ENCODE measurements at places on chromosomes 1 and 21. TPM values are rescaled to one million over a fixed set of nuclear protein-coding genes. Genes with fewer than 3 reads are reported as not detected.

DNA sequence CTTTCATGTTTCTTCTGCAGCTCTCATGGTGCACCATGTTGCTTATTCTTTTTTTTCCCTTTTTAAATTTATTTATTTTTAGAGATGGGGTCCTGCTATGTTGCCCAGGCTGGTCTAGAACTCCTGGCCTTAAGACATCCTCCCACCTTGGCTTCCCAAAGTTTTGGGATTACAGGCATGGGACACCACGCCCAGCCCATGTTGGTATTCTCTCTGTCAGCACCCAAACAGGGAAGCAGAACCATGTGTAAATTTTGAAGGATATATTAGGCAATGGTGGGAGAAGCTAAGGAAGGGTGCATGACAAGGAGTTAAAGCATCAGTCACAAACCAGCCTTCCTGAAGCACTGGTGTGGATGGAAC is 39.6 kb upstream of the ENAH start:
- no peak for DNase-seq

Gene PGLYRP3
- total RNA-seq, result not detected

Gene KRTAP10-2
- total RNA-seq, result not detected

DNA sequence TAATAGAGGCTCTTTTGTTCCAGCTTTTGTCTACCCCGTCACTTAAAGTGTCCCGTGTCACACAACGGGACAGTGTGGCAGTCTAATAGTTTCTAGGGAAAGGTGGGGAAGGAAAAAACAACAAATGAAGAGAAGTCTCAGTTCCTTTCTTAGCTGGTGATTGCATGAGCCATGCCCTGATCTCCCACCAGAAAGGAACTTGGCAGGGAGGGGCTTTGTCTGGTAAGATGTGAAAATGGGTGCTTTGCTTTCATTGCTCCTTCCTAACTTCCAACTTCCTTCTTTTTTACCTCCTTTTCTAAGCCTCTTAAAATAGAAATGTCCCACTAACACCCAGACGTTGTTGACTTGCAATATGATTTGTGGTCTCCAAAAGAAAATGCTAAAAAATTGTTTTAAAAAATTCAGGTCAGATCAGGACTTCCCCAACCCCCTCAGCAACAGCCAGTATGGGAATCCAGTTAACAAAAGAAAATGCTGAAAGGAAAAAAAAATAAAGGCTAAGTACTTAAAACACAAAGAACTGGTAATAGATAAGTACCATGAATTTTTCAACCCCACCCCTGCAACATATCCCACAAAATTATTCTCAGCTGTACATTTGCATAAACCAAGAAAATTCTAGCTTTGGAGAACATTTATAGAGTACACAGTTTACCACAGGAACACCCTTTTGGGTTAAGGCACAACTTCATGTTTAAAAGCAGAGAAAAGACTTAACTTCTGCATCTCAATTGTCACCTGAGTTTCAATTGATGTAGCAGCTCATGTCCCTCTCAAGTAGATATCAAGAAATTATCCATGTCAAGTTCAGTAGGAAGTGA is 106.2 kb downstream of the NIBAN1 start:
- DNase-seq, result no peak

- DNase-seq, result no peak
These were observed 450.0 kb downstream of the USP25 start for GRCh38 chr21:16179773-16180172.

- peak; percentile 85 for DNase-seq
These were observed 17.6 kb downstream of the FAM177B start for GRCh38 chr1:222754366-222755139.

- no peak for DNase-seq
These were observed 320.8 kb upstream of the DUSP10 start for GRCh38 chr1:222062640-222063039.

- no peak for DNase-seq
These were observed 103.2 kb upstream of the ZNF644 start for GRCh38 chr1:91124989-91125417.

GRCh38 chr1:179925922-179926849 is 28.4 kb upstream of the CEP350 start:
- DNase-seq, result no peak

Gene MFAP2
- 52.1 TPM for total RNA-seq

Gene GRIK3
- total RNA-seq, result 0.23 TPM

- no peak for DNase-seq
These were observed 59.8 kb upstream of the CSF1 start for GRCh38 chr1:109850827-109851226.

Gene SOX13
- total RNA-seq, result 47.0 TPM

DNA sequence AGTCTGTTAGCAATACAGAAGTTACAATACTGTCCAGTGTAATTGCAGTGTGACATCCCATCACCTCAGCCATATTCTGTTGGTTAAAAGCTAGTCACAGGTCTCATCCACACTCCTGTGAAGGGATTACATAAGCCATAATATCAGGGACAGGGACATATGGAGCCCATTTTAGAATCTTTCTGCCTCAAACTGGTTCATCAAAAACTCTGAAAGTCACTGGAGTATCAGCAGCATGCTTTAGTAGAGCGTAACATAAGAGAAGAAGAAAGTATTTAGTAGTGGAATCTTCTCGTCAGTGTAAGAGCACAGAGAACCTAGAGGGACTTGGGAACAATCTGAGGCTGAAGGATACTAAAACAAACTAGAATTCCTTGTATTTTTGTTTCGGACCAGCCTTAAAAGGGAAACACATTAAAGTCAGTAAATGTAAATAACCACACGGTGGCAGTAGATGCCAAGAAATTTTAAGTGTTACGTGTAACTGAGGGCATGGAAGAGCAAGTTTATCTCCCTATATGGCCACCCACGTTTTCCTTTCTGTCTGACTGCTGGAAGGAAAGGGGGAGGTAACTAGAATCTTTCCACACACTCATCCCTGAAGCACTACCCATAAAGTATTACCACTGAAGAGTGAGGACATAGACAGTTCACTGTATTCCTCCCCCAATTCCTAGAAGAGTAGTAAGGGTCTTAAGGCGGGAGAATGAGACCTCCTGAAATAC is 41.6 kb upstream of the AGL start:
- no peak for DNase-seq

DNA sequence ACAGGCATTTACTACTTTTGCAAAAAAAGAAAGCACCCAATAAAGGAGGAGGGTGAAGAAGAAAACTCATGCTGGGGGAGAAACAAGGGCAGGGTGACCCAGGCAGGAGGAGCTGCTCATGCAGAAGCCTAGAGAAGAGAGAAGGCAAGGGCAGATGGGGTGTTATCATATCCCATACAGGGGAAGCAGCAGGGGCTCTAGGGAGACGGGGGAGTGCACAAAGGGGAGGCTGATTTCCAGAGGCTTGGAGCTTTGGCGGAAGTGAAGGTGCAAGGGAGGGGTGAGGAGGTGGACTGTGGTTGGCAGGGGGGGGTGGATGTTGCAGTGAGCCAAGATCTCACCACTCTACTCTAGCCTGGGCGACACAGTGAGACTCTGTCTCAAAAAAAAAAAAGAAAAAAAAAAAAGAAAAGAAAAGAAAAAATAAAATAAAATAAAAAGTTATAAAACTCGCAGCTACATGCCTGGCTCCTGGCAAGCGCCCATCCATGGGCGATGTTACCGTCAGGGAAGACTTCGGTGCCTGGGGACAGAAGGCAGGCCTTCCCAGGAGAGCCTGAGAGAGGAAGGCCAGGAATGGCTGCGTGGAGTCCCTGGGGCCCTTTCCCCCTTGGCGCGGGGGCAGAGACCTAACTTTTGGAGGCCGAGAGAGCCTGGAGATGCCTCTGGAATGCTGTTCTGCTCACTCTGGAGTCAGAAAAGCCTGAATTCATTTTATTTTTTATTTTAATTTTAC is 3.3 kb upstream of the FCN3 start:
- DNase-seq, result no peak

- DNase-seq, result no peak
These were observed 6.7 kb upstream of the TNFRSF8 start for GRCh38 chr1:12056331-12056841.

GRCh38 chr1:220893701-220894024 is 14.4 kb downstream of the HLX start:
- no peak for DNase-seq

Gene HAO2
- not detected for total RNA-seq

Gene NUAK2
- total RNA-seq, result 1.5 TPM

DNA sequence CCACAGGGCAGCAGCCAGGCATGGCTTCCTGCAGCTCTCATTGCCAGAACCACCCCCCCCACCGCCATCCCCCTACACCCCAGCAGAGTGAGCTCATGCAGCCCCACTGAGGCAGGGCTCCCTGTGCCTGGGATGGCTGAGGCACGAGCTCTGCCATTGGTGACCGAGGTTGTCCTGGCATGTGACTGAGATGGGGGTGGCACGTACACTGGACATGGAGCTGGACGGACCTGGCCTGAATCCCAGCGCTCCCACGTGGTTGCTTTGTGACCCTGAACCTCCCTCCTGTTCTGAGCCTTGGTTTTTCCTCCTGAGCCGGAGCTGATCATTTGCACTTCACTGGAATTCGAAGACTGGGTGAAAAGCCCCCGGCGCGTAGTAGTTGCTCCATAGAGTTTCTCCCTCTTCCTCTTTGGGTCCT is 28.3 kb downstream of the ALPL start:
- no peak for DNase-seq

- DNase-seq, result no peak
These were observed 3.4 kb upstream of the PLEKHM2 start for GRCh38 chr1:15680561-15681348.

Gene KRTAP23-1
- not detected for total RNA-seq

DNA sequence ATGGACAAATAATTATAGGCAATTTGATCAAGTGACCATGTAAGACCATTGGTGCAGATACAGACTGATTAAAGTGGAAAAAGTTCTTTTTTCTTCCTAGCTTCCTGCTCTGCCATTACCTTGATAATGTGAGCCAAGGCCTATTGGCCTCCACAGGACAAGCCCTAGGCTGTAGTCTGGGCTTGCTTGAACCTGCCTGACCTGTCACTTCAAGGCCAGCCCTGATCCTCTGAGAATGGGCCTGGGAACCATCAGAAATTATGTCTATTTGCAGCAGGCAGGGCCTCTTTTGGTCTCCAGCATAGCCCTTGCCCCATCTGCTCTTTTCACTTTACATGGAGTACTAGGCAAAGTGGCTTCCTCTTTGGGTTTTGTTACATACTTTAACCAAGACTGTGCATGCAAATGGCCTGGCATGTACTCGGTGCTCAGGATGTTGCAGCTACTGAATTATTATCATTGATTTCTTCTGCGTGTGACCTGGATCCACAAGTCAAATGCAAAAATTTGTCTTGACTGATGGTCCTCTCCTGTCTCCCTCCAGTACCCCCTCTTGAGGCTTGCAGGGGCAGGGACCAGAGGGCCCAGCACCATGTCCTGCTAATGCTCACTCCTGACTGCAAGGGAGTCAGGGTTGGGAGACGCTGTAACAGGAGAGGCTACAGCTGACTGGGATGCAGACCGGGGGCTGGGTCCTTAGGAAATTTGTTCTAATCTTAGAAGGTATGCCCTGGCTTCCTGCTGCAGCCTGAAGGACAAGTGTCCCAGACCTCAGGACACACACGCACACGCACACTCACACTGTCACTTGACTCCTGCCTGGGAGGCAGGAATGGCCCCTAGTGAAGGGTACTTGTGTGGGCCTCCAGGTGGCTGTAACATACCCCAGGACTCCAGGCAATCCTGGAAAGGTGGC is 39.4 kb downstream of the RCSD1 start:
- DNase-seq, result no peak

Gene S100A7A
- not detected for total RNA-seq

- no peak for DNase-seq
These were observed 13.8 kb downstream of the CYB5RL start for GRCh38 chr1:54186056-54186455.

GRCh38 chr1:24142546-24143534 is at the start of gene IL22RA1:
Gene IL22RA1, minus strand, starts transcription at chr1:24143140. Its CDS starts 58 bp downstream, at chr1:24143082.
- DNase-seq, result peak; percentile 75

Gene LRRC39
- total RNA-seq, result 0.71 TPM

Gene TRIM63
- total RNA-seq, result 1.2 TPM

Gene REN
- not detected for total RNA-seq

- DNase-seq, result no peak
These were observed 16.7 kb downstream of the UBAP2L start for GRCh38 chr1:154237435-154237834.

GRCh38 chr1:153293480-153293775 is 19.3 kb downstream of the PGLYRP3 start:
- no peak for DNase-seq

DNA sequence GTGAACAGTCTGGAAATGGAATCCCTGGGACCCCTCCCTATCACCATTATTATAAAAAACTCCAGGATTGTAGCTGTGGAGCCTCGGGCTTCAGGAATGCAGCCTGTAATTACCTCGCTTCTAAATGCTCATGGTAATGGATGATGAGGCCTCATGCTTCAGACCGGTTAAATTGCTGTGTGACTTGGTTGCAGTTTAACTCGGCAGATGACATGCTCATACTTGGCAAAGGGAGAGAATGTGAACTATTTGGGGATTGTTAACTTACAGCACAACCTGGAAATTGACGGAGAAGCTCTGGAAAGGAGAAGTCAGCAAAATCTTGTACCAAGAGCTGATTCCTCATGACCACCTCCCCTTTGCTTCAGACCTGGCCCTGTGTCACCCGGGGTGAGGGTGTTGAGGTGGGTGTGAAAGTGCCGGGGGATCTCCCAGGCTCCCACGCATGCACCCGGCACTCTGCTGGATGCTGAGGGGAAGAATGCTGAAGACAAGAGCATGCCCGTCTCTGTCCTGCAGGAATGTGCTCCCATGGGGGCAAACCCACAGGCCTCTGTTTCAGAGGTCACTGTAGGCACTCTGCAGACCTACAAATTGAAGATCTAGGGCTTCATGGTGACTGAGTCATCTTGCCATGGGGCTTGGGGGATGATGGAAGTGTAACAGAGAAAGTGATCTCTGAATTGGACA is 364.8 kb downstream of the RPS6KC1 start:
- DNase-seq, result no peak

Gene KCNJ6
- total RNA-seq, result not detected

Gene CXADR
- 0.24 TPM for total RNA-seq

GRCh38 chr1:243267914-243268653 is 12.2 kb downstream of the SDCCAG8 start:
- no peak for DNase-seq

- DNase-seq, result no peak
These were observed 230.3 kb upstream of the USP24 start for GRCh38 chr1:55445416-55445815.

DNA sequence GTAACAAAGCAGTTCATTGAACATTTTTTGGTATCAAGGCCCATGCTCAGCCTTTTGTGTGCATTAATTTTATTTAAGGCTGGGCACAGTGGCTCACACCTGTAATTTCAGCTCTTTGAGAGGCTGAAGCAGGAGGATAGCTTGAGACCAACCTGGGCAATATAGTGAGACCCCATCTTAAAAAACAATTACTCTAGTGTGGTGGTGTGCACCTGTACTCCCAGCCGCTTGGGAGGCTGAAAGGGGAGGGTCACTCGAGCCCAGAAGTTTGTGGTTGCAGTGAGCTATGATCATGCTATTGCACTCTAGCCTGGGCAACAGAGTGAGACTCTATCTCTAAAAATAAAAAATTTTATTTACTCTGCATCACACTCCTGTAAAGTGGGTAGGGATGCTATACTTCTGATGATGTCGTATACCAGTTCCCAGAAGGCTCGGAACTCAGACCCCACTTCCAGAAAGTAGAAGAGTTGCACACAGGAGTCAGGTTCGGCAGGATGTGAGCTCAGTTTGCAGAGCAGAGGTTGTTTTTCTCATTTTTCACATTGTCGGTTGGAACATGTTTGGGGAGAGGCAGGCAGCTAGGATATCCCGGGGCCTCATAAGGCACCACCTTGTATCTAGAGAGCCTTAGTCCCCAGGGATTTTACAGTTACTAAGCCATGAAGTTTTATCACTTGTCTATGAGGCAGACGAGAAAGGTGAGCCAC is 144.6 kb downstream of the GALNT2 start:
- no peak for DNase-seq

All from posterior vena cava (tissue), 2 donors.